ENCODE measurements at places on chromosomes 2 and 18. TPM values are rescaled to one million over a fixed set of nuclear protein-coding genes. Genes with fewer than 3 reads are reported as not detected.

Gene CROCC2
- total RNA-seq: not detected

Gene ZNF516
- 19.4 TPM for total RNA-seq

Gene CD207
- total RNA-seq: not detected

Gene LYPD6B
- 4.9 TPM for total RNA-seq

Gene CNGA3
- total RNA-seq: not detected

Gene POTEJ
- total RNA-seq: not detected

Gene KCNJ3
- total RNA-seq: not detected

Gene UGT1A1
- not detected for total RNA-seq

Gene SRD5A2
- total RNA-seq: not detected
